GM12878 (cell line): ENCODE measurements at places on chromosomes 3 and 15. TPM values are rescaled to one million over a fixed set of nuclear protein-coding genes. Genes with fewer than 3 reads are reported as not detected.

ZNF592 gene
- 20.3 and 23.7 TPM in 2 replicates for total RNA-seq

MUC13 gene
- 0.80 and 0.92 TPM in 2 replicates for total RNA-seq

GRCh38 chr15:58383876-58384275, 47.9 kb upstream of the LIPC start:
- DNase-seq, result no peak

- no peak for DNase-seq
Observed at GRCh38 chr15:92656089-92656488, 514 bp upstream of the FAM174B start.

CPA3 gene
- total RNA-seq, result not detected in 2 replicates

- DNase-seq, result no peak
Observed at GRCh38 chr3:144381607-144382006, 410.0 kb downstream of the DIPK2A start.

- no peak for DNase-seq
Observed at GRCh38 chr3:125386811-125387210, 11.7 kb upstream of the ZNF148 start.
